NCI-H446 treated with DMSO at 0.1 percent for 48 hours (cell line): ENCODE measurements at places on chromosomes 1 and 21.

DNA sequence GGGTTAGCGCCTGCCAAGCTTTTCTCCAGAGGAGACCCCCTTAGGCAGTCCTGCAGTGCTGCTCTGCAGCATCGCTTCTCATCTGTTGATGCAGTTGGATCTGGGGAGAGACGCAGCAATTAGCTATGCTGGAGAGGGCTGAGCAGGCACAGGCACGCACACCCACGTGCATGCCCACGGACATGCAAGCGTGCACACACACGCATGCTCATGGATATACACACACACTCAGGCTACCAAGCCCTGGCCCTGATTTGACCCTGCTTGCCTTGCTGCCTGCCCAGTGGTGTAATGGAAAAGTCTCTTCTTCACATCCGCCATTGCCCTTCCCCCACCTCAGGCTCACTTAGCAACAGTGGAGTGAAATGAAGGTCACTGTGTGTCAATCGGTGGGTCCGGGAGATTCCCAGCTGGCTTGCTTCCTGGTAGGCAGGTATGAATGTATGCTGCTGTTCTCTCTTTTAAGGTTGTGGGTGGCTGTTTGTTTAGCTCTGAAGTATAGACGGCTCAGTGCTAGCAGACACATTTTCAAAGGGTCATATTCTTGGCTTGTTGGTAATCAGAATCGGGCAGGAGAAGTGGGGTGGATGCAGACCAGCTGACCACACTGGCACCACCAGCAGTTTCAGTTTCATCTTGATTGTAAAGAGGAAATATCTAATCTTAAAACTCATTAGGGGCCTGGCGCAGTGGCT lies 9.5 kb downstream of the ATP1B1 start:
- no peak for DNase-seq

DNA sequence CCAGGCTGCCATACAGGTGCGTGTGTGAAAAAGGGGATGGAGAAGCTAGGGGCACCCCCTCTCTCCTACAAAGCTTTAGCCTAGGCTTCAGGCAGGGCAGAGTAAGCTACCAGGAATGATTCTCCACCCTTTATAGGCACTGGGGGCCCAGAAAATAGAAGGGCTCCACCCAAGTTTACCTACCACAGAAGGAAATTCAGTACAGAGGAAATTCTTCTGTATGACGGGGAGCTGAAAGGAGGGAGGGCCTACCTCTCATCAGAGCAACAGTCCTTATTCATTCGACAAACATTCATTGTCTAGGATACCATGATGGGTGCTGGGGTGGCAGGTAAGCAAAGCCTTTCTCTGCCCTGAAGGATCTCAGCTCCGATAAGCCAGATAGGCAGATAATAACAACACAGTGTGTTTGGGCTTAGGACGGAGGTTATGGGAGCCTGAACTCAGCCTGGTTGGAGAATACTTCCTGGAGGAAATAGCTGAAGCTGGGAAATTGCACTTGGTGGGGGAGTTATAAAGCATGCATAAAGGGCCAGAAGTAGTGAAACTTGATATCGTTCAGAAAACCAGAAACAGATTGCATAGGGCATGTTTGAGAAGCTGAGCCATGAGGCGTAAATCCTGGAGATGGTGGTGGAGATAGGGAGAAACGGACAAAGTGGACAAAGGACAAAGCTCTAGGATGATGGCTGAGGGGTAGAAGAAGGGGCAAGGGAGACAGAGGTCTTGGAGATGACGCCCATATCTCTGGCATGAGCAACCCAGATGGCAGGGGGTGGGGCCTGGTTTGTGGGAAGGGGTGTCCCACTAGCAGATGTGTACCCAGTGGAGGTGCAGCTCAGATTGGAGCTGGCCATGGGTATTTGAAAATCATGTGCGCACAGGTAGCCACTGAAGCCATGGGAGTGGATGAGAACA lies 5.3 kb upstream of the P3R3URF start:
- DNase-seq = peak; percentile 20

DNA sequence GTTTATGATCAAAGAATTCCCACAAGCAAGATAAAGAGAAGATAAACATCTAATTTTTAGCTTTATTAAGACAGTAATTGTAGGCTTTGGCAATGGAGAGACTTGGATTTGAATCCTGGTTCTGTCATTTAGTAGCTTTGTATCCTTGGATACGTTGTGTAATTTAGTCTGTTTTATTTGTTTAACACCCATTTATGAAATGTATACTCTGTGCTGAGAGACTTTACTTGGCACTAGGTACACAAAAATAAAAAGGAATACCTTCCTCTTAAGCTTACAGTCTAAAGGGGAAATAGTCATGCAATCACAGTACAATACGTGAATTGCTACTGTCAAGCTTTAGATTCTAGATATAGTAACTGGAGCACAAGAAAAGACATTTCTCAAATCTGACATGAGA lies 23.8 kb downstream of the ZMPSTE24 start:
- DNase-seq = no peak

- DNase-seq = no peak
These were observed 56.6 kb upstream of the PPP2R5A start for GRCh38 chr1:212228591-212229119.

- no peak for DNase-seq
These were observed 265.0 kb downstream of the SDCCAG8 start for GRCh38 chr1:243520831-243521230.

- DNase-seq = no peak
These were observed 2.9 kb upstream of the MTF1 start for GRCh38 chr1:37862330-37862729.

GRCh38 chr1:116284819-116285390 lies 88.1 kb upstream of the ATP1A1 start:
- DNase-seq = peak; percentile 40

DNA sequence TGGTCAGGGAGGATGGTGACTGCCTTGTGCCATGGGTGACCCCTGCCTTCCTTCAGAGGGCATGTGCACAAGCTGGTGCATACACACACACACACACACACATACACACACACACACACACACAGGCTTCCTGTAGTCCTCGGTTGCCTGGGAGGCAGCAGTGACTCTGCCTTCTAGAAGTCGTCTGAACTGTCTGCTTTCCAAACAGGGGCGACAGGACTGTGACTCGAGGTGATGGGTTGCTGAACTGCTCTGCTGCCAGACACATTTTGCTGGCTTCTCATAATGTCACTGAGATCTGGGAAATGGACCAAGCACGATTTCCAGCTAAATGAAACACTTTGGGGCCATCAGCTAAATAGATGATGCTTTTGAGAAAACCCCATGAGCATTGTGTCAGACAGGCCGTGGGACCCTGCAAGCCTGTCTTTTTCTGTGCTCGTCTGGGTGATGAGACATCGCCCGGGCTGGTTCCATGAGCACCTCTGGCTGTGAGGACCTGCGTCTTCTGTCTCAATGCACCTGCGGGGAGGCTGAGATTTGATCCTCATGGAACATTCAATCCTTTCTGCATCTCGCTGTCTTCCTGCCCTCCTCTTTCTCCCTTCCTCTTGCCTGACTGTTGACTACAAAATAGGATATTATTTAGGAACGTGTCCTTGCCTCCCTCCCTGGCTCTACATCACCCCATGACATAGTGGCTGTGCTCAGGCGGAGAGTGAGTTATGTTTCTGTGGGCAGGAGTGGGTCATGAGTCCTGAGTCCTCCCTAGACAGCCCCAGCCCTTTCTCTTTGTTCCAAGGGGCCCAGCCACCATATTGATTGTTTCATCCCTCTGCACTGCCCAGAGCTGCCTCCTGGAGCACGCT lies 436.8 kb downstream of the CAMTA1 start:
- no peak for DNase-seq

- no peak for DNase-seq
These were observed 12.7 kb downstream of the GORAB start for GRCh38 chr1:170544624-170545023.

GRCh38 chr21:36547464-36547863 lies 67.5 kb upstream of the CLDN14 start:
- DNase-seq = no peak

DNA sequence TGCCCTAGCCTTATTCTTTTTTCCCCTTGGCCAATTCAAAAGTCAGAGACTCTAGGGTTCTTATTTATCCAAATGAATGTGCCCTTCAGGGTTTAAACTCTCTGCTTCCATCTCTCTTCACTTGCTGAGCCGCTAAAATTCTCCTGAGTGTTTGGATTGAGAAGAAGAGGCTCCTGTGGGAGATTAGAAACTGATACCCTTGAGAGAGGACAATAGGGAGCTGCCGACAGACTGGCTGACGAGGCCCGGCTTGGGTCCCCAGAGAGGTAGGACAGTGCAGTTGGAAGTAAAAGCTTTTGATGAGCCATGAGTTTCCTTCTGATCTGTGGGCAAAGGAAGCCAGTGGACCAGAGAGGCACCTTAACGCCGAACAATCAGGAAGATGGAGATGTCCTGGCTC lies 41.3 kb upstream of the UBE2U start:
- DNase-seq = no peak

- DNase-seq = no peak
These were observed 1254.8 kb downstream of the AMY1C start for GRCh38 chr1:105004515-105004914.

DNA sequence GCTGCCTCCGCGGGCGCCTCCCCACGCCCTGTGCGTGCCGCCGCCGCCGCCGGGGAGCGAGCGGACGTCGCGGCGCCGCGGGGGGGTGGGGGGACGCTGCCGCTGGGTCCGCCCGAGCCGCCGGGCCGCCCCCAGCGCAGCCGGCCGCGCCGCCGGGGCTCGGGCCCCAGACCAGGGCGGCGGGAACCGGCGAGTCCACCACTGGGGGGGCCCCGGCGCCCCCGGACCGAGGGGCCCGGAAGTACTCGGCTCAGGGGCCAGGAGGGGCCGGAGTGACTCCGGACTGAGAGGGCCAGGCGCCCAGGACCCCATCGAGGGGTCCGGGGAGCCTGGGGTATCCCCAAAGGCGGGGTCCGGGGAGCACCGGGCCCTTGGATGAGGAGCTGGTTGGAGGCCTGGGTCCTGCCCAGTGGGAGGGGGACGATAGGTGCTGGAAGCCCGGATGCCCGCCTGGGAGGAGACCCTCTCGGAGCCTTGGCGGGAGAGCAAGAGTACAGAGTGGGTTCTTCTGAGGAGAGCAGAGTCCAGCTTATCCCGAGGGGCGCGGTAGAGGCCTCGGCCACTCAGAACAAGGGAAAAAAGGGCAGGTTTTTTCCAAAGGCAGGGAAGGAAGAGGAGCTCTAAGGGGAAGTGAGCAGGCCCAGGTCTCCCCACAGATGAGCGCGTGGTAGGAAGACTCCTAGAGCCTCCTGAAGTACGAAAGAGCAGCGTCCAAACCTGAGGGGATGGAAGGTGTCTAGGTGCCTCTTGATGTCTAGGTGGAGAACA lies 556 bp downstream of the GMEB1 start:
- no peak for DNase-seq

GRCh38 chr1:111030590-111030989 lies 66.9 kb upstream of the LRIF1 start:
- peak; percentile 10 for DNase-seq

DNA sequence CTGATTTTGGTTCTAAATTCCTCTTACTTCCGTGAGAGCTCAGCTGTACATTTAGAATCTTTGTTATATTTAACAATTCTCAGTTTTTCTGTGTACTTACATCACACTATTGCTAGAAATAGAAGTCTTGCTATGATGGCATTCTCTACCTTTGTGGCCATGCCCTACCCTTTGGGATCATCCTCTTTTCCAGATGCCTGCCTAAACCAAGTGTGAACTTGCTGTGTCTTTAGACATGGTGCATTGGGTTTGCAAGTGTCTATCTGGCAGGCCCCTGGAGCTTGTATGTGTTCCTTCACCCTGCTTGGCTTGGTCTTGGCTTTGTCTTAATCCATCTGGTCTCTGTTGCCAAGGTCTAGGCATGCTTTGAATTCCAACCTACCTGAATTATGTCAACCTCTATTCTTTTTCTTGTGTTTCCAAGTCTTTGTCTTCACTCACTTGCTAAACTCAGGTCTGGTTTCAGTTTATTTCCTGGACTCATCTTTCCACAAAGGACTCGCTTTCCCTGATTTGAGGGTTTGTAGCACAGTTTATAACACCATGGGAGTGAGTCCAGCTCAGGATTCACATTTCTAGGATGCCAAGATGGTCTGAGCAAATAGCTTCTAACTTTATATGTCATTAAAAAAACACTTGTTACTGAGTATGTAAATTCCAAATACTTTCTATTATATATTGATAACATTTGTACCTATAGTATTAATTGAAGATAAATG lies 20.6 kb upstream of the APOBEC4 start:
- peak; percentile 41 for DNase-seq

DNA sequence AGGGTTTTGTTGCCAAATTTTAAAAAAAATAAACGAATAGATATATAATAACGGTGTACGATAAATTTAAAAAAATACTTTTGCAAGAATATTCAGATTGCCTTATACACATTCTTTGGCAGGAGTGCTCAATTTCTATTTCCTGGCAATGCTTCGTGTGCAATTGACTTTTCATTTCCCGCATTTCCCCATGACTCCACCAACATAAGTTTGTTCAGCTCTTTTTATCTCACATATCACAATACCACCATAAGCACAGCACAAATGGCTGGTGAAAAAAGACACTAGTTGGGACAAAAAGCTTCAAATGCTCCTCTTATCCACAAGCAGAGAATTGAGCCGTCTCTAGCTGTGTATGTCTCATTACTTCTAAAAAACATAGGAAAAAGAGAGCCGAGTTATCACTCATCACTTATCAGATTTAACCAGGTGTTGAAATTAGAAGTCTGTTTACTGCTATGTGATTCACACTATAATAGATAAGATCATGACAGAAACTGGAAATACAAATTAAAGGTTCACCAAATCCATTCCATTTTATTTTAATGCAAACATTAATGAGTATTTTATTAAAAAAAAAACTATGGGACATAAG lies 28.9 kb upstream of the RGS1 start:
- no peak for DNase-seq

- DNase-seq = no peak
These were observed 312.2 kb downstream of the SPATA17 start for GRCh38 chr1:217943361-217943760.

DNA sequence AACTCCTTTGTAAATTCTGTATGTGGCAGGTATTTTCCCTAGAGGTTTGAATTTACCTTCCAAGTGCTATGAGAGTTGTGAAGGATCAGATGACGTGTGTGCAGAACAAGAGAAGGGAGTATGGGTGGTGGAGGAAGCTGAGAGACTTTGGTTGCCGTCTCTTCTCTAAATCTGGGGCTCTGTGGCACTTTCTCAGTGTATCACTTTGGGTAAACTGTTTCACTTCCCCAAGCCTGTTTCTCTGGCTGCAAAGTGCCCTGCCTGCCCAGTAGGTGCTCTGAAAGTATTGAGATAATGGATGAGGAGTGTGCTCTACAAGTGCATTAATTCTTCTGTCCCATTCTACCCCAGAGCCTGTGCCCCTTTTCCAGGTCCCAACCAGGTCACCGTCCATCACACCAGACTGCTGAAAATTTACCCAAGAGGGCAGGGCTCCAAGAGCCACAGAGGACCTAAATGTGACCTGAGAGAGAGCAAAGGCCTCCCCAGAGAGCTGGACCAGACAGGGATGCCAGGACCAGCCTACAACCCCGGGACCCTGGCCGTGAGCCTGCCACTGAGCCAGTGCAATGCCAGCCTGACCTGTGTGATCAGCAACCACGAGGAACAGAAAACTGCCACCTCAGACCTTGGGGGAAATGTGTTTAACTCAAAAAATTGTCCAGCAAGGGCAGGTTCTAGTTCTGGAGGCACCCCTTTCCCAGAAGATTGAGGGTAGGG lies 131.6 kb upstream of the ETV3 start:
- no peak for DNase-seq
